ENCODE measurements at places on chromosomes 11 and 22.

- DNase-seq, result no peak
These were observed 5.2 kb downstream of the TRMU start for GRCh38 chr22:46340676-46341075.

- DNase-seq, result no peak
These were observed 39.0 kb upstream of the KCNQ1OT1 start for GRCh38 chr11:2738551-2739431.

GRCh38 chr22:19889951-19890350, 35.3 kb upstream of the GNB1L start:
- DNase-seq, result no peak

- no peak for DNase-seq
These were observed 63.4 kb downstream of the GALNT18 start for GRCh38 chr11:11558396-11558795.

DNA sequence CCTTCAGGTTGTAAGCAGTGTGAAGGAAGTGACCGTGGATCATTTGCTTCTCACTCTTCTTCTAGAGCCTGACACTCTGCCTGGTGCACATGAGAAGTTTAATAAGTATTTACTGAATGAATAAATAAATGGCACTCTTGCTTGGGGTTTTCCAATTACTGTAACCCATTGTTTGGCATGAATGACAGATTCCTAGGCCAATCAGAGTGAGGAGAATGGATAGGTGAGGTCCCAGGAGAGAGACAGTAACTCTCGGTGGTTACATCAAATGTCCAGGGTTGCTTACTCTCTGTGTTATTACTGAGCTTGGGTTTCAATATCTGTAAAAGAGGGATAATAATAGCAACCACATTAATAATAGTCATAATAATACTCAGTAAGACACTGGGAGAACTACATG, 204.2 kb upstream of the ISX start:
- DNase-seq, result no peak

GRCh38 chr11:119266517-119267255, 50.2 kb downstream of the MCAM start:
- DNase-seq, result no peak

GRCh38 chr11:125001079-125001778, 47.2 kb downstream of the CCDC15 start:
- no peak for DNase-seq
